ENCODE measurements at places on chromosomes 4 and X. TPM values are rescaled to one million over a fixed set of nuclear protein-coding genes. Genes with fewer than 3 reads are reported as not detected.

GRCh38 chr4:108068442-108068841 lies 78.8 kb downstream of the HADH start:
- H3K4me1 ChIP-seq = no peaks in the 10 kb centered on the region
- H3K4me3 ChIP-seq = no peak overlapping the region
- no peak overlapping the region for H3K27ac ChIP-seq
- H3K36me3 ChIP-seq = no peaks in the 10 kb centered on the region

- peaks cover 17% of the 10 kb centered on the region for H3K4me1 ChIP-seq
- H3K27me3 ChIP-seq = no peaks in the 10 kb centered on the region
- no peaks in the 10 kb centered on the region for H3K36me3 ChIP-seq
These were observed 58.2 kb upstream of the NKAP start for GRCh38 chrX:120001787-120002186.

Gene FAM149A
- 20.1 TPM for total RNA-seq

- no peak overlapping the region for H3K27ac ChIP-seq
- H3K36me3 ChIP-seq = no peaks in the 10 kb centered on the region
- no peaks in the 10 kb centered on the region for H3K27me3 ChIP-seq
- no peak overlapping the region for H3K4me3 ChIP-seq
- DNase-seq = no peak
These were observed 61.6 kb upstream of the MTMR8 start for GRCh38 chrX:64456828-64457227.

- no peak overlapping the region for H3K4me3 ChIP-seq
- H3K27ac ChIP-seq = no peak overlapping the region
- no peak for DNase-seq
- H3K27me3 ChIP-seq = no peaks in the 10 kb centered on the region
- H3K36me3 ChIP-seq = no peaks in the 10 kb centered on the region
These were observed 384.6 kb downstream of the PPP3CA start for GRCh38 chr4:100962698-100963097.

GRCh38 chr4:40394236-40394635 lies 59.1 kb downstream of the CHRNA9 start:
- no peak overlapping the region for H3K27ac ChIP-seq
- H3K4me1 ChIP-seq = peaks cover 6% of the 10 kb centered on the region
- H3K36me3 ChIP-seq = no peaks in the 10 kb centered on the region

DNA sequence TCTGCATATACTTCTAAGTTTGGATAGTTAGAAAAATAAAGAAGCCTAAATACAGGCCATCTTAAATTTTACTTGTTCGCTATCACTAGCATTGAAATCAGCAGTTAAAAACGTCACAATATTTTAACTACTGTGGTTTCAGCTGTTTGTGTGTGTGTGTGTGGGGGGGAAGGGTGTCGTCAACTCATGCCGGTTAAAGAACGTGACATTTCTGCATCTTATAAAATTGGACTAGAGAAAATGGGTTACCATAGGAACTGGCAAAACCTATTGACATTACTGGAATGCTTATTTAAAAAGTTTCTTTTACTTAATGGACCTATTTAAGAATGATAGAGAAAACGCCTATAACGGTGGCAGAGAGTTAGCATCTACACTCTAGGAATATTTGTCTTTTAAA lies 1.2 kb upstream of the CNKSR2 start:
- H3K4me1 ChIP-seq = no peaks in the 10 kb centered on the region
- H3K36me3 ChIP-seq = no peaks in the 10 kb centered on the region
- DNase-seq = no peak
- peak overlapping the region; percentile 74 for H3K4me3 ChIP-seq

DNA sequence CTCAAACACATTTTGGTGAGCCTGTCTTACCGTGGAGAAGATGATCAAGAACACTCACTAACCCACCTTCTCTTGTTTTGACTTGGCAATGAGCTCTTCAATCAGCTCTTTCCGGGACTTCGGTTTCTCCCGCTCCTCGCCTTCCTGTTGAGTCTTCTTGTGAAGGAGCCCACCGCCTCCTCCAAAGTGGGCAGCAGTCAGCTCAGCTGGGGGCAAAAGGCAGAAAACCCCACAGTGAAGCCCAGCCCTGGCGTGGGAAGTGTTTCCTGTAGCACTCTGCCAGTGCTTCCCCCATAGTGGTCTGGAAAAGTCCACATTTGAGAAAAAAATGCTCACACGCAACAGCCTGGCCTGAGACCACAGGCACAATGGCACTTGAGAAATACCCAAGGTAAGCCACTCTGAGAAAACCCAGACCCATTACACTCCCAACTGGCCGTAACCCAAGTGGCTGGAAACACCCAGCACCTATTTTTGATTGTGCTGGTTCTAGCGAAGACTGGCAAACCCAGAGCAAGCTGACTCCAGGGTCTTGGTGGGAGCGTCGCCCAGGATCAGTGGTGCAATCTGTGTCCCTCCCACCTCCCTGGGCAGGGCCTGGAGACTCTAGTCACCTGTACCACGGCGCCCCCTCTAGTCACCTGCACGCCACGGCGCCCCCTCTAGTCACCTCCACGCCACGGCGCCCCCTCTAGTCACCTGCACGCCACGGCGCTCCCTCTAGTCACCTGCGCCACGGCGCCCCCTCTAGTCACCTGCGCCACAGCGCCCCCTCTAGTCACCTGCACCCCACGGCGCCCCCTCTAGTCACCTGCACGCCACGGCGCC lies 8.6 kb downstream of the NOP14 start:
- no peak for DNase-seq
- no peak overlapping the region for H3K4me3 ChIP-seq
- no peak overlapping the region for H3K27ac ChIP-seq
- no peaks in the 10 kb centered on the region for H3K4me1 ChIP-seq

Gene KLHL34
- not detected for total RNA-seq

GRCh38 chr4:165654556-165654955 lies 218.5 kb upstream of the TLL1 start:
- H3K27me3 ChIP-seq = no peaks in the 10 kb centered on the region
- H3K27ac ChIP-seq = no peak overlapping the region
- no peak overlapping the region for H3K4me3 ChIP-seq
- DNase-seq = no peak
- no peaks in the 10 kb centered on the region for H3K36me3 ChIP-seq

Gene HTN3
- not detected for total RNA-seq

DNA sequence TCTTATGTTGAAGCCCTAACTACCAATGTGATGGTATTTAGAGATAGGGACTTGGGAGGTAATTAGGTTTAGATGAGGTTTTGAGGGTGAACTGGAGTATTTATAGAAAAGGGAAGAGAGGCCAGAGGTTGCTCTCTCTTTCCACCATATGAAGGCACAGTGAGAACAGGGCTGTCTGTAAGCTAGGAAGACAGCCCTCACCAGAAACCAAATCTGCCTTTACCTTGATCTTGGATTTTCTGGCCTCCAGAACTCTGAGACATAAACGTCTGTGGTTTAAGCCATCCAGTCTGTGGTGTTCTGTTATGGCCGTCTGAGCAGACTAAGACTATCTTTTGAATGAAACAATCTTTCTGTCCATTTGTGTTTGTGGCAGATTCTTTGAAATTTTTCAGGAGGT lies 223.7 kb downstream of the PDHA2 start:
- H3K4me3 ChIP-seq = no peak overlapping the region
- H3K27ac ChIP-seq = no peak overlapping the region
- no peaks in the 10 kb centered on the region for H3K4me1 ChIP-seq
- no peak for DNase-seq

DNA sequence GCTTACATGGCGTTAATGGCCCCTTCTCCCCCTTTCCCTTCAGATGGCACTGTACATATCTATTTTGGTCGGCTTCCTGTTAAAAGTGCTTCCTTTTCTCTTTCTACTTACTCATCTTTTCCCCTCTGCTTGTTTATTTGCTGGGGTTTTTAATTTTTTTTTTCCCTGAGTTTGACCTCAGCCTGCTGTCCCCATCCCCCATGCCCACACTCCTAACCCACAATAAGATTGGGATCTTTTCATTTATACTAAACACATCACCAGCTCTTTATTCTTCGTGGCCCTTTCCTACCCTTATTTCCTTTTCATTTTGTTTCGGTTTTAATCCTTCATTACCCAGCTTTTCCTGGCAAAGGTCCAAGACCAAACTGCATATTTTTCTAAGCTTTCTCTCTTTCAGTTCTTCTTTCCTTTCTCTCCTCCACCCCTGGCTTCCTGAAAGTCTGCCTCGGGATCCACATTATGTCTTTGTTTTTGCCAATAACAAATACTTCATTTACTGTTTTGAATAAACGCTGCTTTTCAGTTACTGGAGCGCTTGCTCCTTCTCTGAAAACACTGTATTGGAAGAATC lies 152.0 kb upstream of the USP9X start:
- H3K36me3 ChIP-seq = no peaks in the 10 kb centered on the region
- peak overlapping the region; percentile 84 for H3K27ac ChIP-seq
- peak; percentile 33 for DNase-seq
- peak overlapping the region; percentile 36 for H3K4me3 ChIP-seq
- H3K27me3 ChIP-seq = no peaks in the 10 kb centered on the region

Gene SYP
- 8.0 TPM for total RNA-seq

DNA sequence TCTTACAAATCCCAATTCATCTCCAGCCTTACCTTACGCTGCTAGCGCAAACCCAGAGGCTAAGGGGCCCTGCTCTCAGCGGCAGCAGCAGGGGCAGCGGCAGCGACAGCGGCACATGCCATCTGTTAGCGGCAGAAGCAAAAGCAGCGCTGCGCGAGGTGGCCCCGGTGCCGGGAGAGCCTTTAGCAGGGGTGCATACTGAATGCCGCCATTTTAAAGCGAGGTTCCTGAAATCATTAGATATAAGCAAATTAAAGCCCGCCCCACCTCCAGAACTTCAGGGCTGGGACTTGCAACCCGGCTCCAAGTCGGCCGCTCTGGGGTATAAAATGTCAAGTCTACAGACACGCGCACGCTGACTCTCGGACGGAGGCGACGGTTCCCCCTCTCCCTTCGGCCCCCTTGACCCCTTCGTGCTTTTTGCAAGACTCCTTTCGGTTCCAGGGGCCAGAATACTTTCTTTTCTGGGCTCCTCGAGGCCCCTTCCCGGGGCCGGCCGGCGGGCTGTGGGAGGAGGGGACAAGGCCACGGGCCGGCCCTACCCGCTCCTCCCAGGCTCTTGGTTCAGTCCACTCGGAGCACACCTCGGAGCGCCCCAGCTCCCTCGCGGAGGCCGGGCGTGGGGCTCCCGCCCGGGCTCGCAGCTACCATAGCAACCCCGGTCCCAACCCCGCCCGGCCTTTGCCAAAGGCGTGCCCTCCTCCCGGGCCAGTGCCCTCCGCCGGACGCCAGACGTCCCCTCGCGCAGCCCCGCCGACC lies at the start of gene MBNL3:
Gene MBNL3 (minus strand): TSS at position 220 of the 759 bp plus-strand sequence. CDS start 49,427 bp downstream, outside the sequence.
- peak within 1 kb of the TSS; percentile 52 for H3K27ac ChIP-seq
- H3K4me1 ChIP-seq = no peaks in the 10 kb centered on the region
- H3K4me3 ChIP-seq = peak within 1 kb of the TSS; percentile 46
- DNase-seq = peak; percentile 16
- H3K36me3 ChIP-seq = no peaks in the 10 kb centered on the region

GRCh38 chr4:104979083-104979760 lies 167.5 kb upstream of the TET2 start:
- H3K4me1 ChIP-seq = no peaks in the 10 kb centered on the region
- no peak overlapping the region for H3K27ac ChIP-seq
- H3K27me3 ChIP-seq = no peaks in the 10 kb centered on the region
- no peaks in the 10 kb centered on the region for H3K36me3 ChIP-seq

Gene ANK2
- total RNA-seq = 63.9 TPM

Gene TRPC5OS
- total RNA-seq = not detected

Gene AMOT
- 41.2 TPM for total RNA-seq

Gene AP1AR
- 19.8 TPM for total RNA-seq

DNA sequence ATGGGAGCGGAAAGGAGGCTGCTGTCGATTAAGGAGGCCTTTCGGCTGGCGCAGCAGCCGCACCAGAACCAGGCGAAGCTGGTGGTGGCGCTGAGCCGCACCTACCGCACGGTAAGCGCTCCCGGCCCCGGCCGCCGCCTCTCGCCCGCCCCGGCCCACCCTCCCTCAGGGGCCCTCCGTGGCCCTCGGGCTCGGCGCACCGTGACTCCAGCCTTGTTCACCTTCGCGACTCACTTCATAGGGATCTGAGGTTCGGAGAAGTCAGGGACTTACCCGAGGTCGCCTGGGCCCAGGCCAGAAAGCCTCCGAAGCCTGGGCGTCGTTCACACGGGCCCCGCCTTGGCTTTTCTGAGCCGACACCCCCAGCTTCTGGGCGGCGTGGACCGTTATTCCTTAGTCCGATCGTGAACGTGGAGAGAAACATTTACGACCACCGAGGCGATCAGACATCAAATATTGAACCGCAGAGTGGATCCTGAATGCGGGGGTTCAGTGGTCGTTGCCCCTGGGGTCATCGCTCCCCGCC lies 362 bp downstream of the NCAPG start:
- H3K27ac ChIP-seq = no peak overlapping the region
- no peaks in the 10 kb centered on the region for H3K36me3 ChIP-seq
- no peak for DNase-seq
- peak overlapping the region; percentile 75 for H3K4me3 ChIP-seq

GRCh38 chr4:39369301-39369700 lies 3.1 kb upstream of the RFC1 start:
- no peak overlapping the region for H3K4me3 ChIP-seq
- peaks cover 18% of the 10 kb centered on the region for H3K4me1 ChIP-seq
- no peaks in the 10 kb centered on the region for H3K36me3 ChIP-seq
- DNase-seq = no peak
- no peaks in the 10 kb centered on the region for H3K27me3 ChIP-seq
- no peak overlapping the region for H3K27ac ChIP-seq

GRCh38 chrX:40018041-40018440 lies 79.7 kb downstream of the BCOR start:
- DNase-seq = no peak
- H3K27me3 ChIP-seq = no peaks in the 10 kb centered on the region
- no peaks in the 10 kb centered on the region for H3K36me3 ChIP-seq
- H3K4me3 ChIP-seq = no peak overlapping the region
- no peaks in the 10 kb centered on the region for H3K4me1 ChIP-seq

DNA sequence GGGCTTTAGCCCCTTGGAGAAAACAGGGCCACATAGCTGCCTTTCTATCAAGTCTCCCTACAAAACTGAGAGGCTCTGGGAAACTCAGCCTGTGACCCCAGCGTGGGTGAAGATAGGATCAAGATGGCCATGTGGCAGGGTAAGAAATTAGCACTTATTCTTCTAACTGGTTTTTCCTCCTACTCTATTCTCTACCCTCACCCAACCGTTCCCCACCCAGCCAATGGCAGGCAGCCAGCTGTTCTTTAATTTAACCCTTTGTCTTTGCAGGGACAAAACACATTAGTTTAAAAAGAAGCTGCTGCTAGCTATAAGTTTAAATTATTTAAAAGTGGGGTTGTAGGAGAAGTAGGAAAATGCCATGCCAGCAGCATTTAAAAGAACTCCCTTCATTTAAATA lies 2.8 kb downstream of the CLCN5 start:
- H3K36me3 ChIP-seq = no peaks in the 10 kb centered on the region
- no peaks in the 10 kb centered on the region for H3K4me1 ChIP-seq
- H3K27me3 ChIP-seq = no peaks in the 10 kb centered on the region
- no peak overlapping the region for H3K27ac ChIP-seq

GRCh38 chr4:188976644-188977115 lies 837.4 kb downstream of the TRIML1 start:
- H3K27me3 ChIP-seq = no peaks in the 10 kb centered on the region
- no peaks in the 10 kb centered on the region for H3K36me3 ChIP-seq

Gene IQCM
- total RNA-seq = not detected

GRCh38 chr4:107655289-107655688 lies 64.7 kb downstream of the PAPSS1 start:
- no peaks in the 10 kb centered on the region for H3K27me3 ChIP-seq
- no peaks in the 10 kb centered on the region for H3K36me3 ChIP-seq
- no peak overlapping the region for H3K4me3 ChIP-seq
- no peak overlapping the region for H3K27ac ChIP-seq
- DNase-seq = no peak

Gene INPP4B
- total RNA-seq = 32.4 TPM

Gene NUDT10
- 2.7 TPM for total RNA-seq

Data from tibial nerve (tissue), 4 donors.